ENCODE measurements at places on chromosomes 5 and 9.

- no peak for DNase-seq
These were observed 33.6 kb downstream of the TIMD4 start for GRCh38 chr5:156929366-156929948.

DNA sequence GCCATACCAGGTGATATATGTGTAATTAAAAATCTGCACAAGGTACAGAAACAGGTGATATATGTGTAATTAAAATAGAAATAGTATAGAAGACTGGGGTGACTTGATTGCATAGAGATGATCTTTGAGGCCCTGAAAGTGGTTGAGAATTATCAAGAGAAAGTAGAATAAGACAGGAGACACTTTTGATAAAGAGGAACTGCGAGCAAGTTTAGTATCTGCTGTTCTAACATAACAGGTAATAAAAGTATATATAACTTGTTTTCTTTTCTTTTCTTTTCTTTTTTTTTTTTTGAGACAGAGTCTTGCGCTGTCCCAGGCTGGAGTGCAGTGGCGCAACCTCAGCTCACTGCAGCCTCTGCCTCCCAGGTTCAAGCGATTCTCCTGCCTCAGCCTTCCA is 5.4 kb downstream of the SNX2 start:
- DNase-seq: no peak

DNA sequence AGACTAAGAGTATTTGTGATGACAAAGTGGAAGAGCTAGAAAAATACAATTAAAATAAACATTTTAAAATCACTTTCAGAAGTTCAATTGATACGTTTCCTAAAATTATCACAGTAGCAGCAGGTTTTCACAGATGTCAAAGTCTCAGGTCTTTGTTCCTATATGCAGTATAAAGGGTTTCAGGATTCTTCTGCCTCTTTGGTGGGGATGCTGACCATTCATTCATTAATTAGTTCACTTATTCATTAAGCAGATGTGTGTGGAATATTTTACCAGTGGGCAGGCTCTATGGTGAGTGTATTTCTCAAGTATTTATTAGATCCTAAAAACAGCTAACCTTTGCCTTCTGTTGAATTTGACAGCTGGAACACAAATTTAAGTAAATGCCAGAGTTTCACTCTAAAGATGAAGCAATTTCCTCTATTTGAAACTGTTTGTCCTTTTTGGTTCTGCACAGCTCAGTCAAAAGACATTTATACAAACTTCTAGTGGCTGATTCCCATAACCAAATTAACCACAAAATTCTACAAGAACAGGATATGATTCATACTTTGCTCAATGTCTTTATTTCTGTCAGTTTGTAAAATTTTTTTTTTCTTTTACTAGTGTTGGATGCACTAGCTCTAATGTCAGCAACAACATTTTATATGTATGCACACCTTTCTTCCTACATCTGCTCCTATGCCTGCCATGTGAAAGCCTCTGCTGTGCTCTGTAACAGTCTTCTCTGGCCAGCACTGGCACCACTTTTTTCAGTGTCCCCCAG is 75.9 kb upstream of the PRR16 start:
- no peak for DNase-seq

- no peak for DNase-seq
These were observed 225.3 kb upstream of the CLINT1 start for GRCh38 chr5:158084292-158084691.

DNA sequence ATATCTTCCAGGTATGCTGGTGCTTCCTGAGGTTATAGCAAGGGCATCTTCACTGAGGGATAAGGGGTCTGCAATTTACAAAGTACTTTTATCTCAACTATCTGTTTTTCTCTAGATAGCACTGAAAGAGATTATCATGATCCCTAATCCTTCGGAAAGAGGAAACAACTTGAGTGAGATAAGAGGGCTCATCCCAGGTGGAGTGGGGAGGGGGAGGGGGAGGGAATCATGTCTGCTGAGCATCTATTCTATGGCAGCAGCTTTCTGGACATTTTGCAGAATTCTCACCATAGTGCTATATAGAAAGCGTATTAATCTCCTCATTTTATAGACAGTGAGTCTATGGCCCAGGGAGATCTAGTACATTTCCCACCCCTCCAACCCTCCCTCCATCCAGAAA is 5.9 kb downstream of the TNFSF15 start:
- no peak for DNase-seq

- DNase-seq: no peak
These were observed 89.9 kb downstream of the SYK start for GRCh38 chr9:90891308-90892040.

- no peak for DNase-seq
These were observed 17.2 kb upstream of the UBE2QL1 start for GRCh38 chr5:6431214-6432195.

DNA sequence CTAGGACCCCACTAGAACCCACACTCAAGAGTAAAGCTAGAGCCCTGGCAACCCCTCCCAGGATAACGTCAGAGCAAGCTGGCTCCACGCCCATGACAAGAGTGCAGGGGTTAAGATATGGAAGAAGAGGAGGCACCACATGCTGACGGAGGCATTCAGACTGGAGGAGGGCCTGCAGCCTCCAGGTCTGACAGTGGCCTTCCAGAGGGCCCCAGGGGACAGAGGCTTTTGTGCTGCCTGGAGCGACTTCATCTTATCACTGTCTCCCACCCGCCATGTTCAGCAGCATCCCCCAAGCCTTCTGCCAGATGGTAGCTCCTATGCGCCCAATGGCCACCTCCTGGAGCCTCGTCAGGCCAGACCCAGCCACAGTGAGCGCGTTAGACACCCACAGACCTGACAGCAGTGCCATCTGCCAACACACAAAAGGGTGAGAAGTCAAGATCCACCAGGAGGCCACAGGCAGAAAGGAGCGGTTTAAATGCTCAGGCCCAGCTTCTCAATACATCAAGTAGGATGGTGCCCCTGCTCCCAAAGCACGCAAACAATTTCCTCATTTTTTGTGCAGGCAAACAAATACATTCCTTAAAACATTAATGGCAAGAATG is 65.8 kb downstream of the C5orf15 start:
- no peak for DNase-seq

- DNase-seq: no peak
These were observed 424.7 kb upstream of the FAM174A start for GRCh38 chr5:100110497-100110896.

DNA sequence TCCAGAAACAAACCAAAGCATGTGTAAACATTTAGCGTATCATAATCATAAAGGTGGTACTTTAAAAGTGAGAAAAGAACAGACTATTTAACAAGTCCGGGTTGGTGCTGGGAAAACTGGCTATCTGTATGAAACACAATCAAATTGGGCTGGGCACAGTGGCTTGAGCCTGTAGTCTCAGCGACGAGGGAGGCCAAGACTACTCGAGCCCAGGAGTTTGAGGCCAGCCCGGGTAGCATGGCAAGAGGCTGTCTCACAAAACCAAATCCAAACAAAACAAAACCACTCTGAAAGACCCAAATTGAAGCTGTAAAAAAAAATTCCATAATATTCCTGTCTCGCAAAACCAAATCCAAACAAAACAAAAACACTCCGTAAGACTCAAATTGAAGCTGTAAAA is 4.3 kb downstream of the MRNIP start:
- no peak for DNase-seq

DNA sequence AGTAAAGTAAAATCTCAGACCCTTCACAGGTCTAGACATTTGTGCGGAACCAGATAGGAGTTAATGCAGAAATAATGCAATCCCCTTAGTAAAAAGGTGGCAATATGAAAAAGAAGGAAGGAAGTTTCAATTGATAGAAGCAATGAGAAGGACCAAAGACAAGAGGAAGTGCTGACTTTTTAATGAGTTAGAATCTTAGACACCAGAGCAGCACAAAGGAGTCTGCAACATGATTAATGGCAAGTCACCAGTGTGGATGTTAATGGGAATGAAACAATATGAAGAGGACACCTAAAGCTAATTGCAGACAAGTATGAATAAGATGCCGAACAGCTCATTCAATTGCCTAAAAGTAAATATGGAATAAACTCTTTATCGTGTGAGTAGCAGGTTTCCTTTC is 50.9 kb downstream of the MEGF9 start:
- no peak for DNase-seq

- no peak for DNase-seq
These were observed 142.0 kb upstream of the RGMB start for GRCh38 chr5:98631311-98632054.

- DNase-seq: no peak
These were observed 5.5 kb downstream of the PTGER4 start for GRCh38 chr5:40685193-40685592.

GRCh38 chr9:129509533-129509928 is 111.4 kb downstream of the C9orf50 start:
- DNase-seq: no peak

- no peak for DNase-seq
These were observed 328.7 kb downstream of the MARCHF11 start for GRCh38 chr5:15850939-15851341.

- DNase-seq: no peak
These were observed 59.6 kb upstream of the C5orf58 start for GRCh38 chr5:170173227-170173626.

DNA sequence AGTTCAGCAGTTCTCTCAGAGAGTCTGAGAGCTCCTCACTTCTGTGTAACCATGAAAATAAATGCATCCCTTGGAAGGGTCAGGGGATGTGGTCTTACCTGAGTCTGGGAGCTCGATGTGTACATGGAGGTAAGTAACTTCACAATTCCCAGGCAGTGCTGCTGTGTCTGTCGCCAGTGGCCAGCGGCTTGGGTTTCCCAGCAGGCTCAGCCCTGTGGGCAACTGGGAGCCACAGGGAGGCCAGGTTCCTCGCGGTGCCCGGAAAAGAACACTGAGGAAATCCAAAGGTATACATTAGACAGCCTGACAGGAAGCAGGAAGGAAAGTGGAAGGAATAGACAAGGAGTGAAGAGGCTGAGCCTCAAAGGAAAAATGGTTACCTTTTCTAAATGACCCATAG is 62.2 kb downstream of the OSTF1 start:
- DNase-seq: no peak
